ENCODE measurements at places on chromosomes 2 and 18. TPM values are rescaled to one million over a fixed set of nuclear protein-coding genes. Genes with fewer than 3 reads are reported as not detected.

Gene PCBP1
- total RNA-seq: 62.0 TPM

Gene NTSR2
- total RNA-seq: not detected

Gene IL36G
- 0.59 TPM for total RNA-seq

Gene CHST10
- 28.1 TPM for total RNA-seq

DNA sequence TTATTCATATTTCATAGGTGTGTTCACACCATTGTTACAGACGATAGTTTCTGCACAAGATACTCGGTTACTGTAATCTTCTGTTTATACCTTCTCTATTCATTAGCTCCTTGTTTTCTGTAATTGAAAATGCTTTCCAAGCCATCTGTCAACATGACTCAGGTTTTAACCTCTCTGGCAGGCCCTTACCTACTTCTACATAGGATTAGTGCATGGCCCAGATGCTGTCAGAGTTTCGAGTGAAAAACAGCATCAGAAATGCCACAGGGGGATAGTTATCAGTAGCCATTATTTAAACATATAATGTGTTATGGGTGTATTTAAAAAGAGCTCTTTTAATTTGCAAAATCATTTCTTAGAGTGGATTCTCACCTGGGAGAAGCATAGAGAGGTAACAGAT lies 596.4 kb downstream of the FBXO15 start:
- DNase-seq: no peak

DNA sequence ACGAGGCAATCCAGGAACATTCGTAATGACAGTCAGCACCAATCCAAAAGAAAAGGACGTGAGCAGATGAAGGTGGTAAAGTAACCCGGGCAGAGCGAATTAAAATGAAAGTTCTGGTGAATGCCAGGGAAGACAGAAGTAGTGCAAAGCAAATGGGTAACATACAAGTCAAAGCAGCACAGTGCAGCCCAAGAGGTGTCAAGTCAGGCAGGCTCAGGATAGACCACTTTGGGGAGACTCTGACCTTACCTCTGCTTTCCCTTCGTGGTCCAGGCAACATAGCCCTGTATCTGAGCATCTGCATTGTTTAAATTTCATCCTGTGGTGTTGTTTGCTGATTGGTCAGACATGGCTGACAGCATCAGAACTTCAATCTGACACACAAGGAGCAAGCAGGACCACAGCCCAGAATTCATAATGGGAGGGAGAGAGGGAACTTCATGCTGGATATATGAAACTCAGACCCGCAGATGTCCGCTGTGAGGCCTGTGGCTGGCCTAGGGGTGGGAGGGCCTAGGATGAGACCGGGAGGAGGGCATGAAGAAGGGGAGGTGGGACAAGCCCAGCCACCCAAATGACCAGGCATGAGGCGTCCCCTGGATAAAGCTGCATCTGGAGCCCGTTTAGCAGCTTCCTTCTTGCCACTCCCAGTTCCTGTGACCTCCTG lies 285.7 kb downstream of the TCF4 start:
- peak; percentile 14 for DNase-seq

GRCh38 chr2:109066501-109066900 lies 62.5 kb upstream of the SH3RF3 start:
- DNase-seq: peak; percentile 23

- no peak for DNase-seq
Measured at GRCh38 chr2:173657996-173658717, 303.5 kb downstream of the CDCA7 start.

DNA sequence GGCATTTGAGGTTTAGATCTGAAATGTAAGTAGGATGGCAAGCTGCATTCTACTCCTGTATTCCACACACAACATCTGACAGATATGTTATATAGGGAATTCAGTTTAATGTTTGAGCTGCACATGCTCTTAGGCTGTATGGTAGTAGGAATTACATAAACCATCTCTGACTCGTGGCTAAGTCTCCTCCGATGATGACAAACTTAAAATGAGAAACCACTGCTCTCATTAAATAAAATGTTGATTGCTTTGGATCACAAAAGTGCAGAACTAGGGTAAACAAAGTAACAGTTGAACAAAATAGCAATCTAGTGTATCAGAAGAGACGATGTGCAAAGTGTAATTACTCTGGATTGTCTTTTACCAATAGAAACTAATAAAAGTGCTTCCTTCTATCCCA lies 50.1 kb upstream of the WDR75 start:
- DNase-seq: no peak

DNA sequence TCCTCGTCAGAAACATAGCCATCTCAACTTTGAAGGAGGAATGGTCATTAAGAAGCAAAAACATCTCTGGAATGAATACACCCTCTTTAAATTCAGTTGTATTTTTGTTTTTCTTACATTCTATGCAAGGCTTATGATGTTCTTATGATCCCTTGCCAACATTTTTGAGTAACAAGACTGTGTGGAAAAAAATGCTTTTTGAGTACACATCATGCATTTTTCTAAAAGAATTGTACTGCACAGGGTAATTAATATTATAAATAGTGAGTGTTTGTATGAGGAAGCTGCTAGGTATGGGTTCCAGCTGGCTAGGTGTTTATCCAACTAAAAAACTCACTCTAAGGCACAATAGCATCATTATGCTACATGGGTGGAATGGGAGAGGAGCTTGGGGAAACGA lies 59.0 kb upstream of the SPATS2L start:
- DNase-seq: no peak

- no peak for DNase-seq
Measured at GRCh38 chr2:160375802-160376469, 117.7 kb downstream of the RBMS1 start.

DNA sequence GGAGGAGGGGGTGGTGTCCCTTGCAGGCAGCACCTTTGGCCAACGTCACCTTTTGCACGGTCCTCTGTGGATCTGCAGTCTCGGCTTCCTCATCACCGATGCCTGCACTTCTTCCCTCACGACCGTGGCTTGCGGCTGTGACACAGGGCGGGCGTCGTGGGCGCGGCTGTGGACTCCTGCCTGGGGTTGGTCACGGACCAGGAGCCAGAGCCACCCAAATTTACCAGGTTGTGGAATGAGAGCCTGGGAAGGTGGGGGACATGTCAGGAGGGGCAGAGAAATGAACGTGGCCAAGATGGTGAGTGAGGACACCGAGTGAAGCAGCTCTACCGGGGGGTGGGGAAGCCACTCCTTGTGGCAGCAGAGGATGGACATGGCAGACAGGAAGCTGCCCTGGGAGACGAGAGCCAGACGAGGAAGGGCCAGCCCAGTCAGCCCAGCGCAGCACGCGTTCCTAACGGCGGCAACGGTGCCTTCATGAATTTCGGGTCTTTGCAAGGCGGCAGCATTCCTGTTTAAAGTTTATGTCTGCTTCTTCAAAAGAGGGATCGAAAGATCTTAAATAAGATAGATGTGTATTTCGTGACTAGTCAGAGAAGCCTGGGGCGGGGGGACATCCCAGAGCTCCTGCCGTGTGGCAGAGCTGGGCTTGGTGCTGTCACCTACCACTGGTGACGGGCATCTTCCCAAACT lies 84.2 kb downstream of the LRRFIP1 start:
- DNase-seq: no peak

DNA sequence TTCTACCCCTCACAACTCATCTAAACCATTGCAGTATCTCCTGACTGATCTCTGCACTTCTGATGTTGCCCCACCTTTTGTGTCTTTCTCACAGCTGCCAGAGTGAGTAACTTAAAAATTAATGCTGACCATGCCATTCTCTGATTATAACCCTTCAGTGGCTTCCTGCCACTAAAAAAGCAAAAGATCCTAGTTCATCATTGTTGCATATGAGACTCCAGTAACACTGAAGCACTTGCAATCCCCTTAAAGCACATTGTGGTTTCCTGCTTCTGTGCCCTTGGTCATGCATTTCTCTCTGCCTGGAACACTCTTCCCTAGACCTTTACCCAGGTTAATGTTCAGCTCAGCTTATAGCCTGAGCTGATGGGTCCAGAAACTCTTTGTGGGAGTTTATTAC lies 95.1 kb upstream of the WDSUB1 start:
- DNase-seq: no peak

- DNase-seq: peak; percentile 9
Measured at GRCh38 chr2:210072922-210073509, 70.6 kb downstream of the RPE start.
